ENCODE measurements at places on chromosomes 13 and 19. TPM values are rescaled to one million over a fixed set of nuclear protein-coding genes. Genes with fewer than 3 reads are reported as not detected.

Gene KIR2DL1
- not detected for total RNA-seq

Gene OR10H1
- total RNA-seq: not detected

Gene ZNF324
- total RNA-seq: 14.8 TPM

Gene C19orf33
- total RNA-seq: 1.2 TPM

Measured in H9 (cell line).